ENCODE measurements at places on chromosomes 5 and 9.

- DNase-seq, result no peak
These were observed 3.4 kb upstream of the MYORG start for GRCh38 chr9:34380034-34380510.

DNA sequence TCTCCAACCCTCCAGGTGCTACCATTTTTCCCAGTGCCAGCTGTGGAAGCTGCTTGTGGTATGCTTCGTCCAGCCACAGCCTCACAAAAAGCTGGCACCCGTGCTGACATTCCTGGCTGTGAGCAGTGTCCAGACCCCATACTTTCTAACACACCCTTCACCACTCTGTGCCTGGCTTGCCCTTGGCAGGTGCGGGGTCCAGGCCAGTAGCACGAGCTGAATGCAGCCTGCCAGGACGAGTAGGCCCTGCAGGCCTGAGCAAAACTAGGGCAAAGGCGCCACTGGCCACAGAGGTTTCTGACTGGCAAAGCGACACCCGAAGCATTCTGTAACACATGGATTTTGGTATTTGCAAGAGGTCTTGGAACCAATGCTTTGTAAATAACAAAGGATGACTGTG, 26.0 kb upstream of the GHR start:
- DNase-seq, result no peak

- no peak for DNase-seq
These were observed 353 bp downstream of the SH3PXD2B start for GRCh38 chr5:172453986-172454357.

DNA sequence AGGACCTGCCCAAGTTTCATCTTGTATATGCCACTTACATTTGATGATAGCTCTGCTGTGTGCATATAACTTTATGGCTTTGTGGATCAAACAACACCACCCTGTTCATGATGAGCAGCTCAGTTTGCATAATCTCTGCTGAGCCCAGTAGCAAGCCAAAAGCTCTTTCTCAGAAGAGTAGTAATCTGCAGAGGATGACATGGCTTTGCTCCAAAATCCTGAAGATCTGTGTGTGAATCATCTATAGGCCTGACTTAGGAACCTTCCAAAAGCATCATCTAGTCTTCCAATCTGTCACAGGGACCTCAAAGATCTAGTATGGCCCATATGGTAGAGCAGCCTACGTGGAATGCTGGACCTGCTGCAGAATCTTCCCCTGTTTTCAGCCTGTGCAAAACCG, 394.6 kb downstream of the PSAT1 start:
- DNase-seq, result no peak

- no peak for DNase-seq
These were observed 62.8 kb downstream of the C9orf50 start for GRCh38 chr9:129558063-129558550.

DNA sequence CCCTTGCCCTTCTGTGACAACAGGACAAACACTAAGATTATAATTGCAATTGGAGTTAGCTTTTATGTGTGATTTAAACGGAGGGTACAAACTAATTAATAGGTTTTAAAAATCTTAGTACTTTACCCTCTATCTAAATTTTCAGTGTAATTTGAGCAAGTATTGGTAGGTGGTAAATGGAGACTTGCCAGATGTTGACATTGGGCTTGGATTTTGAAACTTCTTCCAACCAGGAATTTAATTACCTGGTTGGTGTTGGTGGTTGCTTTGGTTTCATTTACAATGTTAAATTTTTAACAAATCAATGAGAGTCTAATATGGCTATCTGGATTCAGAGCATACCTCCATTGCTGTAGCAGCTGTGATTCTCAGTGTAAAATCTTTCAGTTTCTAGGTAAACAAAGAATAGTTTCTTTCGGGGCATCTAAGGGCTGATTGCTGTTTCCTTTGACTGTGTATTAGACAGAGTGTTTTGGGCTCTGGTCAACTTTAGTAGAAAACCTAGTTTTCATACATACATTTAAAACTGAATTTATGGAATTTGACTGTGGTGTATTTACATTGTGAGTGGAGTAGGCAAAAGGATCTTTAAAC, 1.9 kb downstream of the DAPK1 start:
- no peak for DNase-seq

- no peak for DNase-seq
These were observed 149.7 kb upstream of the FBXL17 start for GRCh38 chr5:108531367-108532128.

DNA sequence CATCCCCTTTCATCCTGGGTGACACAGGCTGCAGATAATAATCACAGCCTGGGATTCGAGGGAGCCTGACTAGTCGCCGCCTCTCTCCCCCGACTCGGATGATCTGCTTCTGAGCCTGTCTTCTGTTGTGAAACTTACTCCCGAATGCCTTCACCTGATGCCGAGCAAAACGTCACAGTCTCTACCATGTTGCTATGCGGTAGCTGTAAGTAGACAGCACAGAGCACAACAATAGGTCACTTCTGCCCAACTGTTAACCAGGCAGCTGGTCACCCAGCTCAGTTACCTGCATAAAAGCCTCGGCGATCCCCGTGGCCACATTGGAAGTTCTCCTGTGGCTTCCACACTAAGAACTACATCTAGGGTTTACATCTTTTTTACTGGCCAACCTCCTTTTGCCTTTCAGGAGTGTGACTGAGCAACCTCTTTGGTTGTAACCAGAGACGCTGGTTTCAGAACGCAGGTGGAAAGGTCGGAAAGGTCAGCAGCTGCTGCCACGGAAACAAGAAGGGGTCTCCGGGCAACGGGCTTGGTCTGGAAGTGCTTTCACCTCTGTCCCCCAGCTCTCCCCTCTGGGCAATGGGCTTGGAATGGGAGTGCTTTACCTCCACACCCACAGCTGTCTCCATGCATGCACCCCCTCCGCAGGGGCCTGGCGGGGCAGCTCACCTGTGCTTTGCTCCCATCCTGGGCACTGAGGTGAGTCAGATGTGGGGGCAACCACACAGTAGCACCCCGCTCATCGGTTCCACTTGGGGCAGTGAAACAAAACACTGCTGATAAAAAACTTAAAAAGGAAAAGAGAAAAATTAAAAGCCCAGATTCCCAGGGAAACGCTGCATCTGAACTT, 7.6 kb upstream of the PPP1R26 start:
- no peak for DNase-seq

- no peak for DNase-seq
These were observed 282.2 kb downstream of the DTWD2 start for GRCh38 chr5:118705959-118706667.

GRCh38 chr9:19381656-19382055, 1.6 kb upstream of the RPS6 start:
- DNase-seq, result no peak

DNA sequence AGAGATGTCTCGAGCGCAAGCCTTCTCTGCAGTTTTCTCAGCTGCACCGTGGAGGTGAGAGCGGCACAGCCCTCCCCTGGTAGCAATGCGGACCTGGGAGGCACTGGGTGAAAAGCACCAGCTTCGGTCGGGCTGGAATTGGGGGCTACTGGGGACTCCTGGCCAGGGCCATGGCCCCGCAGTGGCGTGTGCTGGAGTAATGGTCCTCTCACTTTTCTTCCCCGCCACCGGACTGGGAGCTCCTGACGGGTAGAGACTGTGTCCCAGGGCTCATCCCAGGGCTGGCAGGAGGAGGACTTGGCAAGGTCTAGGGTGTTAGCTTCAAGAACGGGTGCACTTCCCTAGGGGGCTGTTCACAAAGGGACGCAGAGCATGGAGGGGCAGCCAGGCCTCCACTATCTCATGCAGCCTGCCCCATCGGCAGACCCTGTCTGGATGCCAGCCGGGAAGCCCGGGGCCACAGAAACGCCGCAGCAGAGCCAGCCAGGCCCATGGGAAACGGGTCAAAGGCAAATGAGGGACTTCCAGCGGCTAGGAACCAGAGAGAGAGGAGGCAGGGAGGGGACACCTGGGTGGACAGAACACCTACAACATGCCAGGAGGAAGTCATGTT, 92.6 kb upstream of the MVB12B start:
- DNase-seq, result no peak

GRCh38 chr5:66378407-66378806, 217.8 kb upstream of the MAST4 start:
- DNase-seq, result no peak

DNA sequence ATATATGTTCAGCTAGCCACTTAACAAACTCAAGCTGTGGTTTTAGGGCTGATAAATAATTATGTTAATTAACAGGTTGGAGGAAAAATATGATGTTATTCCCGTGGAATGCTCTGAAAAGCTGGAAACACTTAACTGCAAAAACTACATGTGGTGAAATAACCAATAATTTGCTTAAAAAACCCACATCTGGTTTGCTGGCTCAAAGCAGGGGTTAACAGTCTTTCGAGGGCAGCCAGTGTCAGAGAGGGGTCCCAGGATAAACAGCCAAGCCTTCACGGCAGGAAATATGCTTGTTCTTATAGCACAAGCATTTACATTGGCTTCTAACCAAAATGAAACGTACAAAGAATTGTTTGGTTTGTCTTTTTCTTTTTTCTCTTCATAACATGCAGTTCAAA, 254.0 kb upstream of the GAS1 start:
- no peak for DNase-seq

- DNase-seq, result no peak
These were observed 86.5 kb upstream of the TNFAIP8 start for GRCh38 chr5:119269061-119269944.
